ENCODE measurements at places on chromosomes 6 and 20.

DNA sequence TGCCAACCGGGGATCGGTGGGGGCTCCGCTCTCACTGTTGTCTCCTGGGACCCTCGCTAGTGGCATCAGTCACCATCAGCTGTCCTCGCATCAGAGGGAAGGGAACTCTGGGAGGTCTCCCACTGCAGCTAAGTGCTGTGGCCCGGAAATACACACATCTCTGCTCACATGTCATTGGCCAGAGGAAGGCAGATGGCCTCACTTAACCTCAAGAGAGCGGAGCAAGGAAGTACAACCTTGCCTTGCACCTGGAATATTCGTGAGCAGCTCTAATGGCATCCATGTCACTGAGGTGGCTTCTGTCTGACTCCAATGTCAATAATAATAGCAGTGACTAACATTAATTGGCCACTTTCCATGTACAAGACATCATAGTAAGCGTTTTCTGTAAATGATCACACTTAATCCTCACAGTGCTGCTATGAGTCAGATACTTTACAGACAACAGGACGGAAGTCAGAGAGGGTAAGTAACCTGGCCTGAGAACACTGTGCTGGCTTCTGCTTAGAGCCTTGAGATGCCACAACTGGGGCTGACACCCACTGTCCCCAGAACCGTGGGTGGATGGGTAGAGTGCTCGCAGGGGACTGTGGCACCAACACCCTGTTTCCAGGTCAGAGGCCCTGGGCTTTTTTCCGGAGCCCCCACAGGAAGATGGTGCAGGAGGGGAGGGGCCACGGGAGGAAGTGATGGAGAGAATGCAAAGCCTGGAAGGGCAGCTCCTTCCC lies 6.0 kb downstream of the LHFPL5 start:
- no peak for DNase-seq

GRCh38 chr6:17705428-17705777 lies 1.3 kb downstream of the NUP153 start:
- DNase-seq, result no peak

GRCh38 chr6:119119989-119120388 lies 41.5 kb upstream of the FAM184A start:
- no peak for DNase-seq

DNA sequence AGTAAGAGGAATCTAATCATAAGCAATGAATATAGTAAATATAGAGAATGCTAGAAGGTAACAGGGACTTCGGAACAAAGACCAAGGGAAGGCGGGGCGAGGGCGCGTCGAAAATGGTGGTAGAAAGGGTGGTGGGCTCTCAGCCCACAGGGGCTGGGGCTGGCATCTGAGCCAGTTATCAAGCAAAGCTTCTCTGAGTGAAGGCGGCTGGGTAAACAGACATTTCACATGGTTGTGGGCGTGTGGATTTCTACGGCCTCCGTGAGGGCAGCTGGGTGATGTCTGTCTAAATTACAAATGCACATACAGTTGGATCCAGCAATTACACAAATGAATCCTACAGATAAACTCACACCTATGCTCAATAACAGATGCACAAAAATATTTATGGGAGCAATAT lies 56.6 kb downstream of the TOX2 start:
- DNase-seq, result no peak
